ENCODE measurements at places on chromosomes 3 and 15.

DNA sequence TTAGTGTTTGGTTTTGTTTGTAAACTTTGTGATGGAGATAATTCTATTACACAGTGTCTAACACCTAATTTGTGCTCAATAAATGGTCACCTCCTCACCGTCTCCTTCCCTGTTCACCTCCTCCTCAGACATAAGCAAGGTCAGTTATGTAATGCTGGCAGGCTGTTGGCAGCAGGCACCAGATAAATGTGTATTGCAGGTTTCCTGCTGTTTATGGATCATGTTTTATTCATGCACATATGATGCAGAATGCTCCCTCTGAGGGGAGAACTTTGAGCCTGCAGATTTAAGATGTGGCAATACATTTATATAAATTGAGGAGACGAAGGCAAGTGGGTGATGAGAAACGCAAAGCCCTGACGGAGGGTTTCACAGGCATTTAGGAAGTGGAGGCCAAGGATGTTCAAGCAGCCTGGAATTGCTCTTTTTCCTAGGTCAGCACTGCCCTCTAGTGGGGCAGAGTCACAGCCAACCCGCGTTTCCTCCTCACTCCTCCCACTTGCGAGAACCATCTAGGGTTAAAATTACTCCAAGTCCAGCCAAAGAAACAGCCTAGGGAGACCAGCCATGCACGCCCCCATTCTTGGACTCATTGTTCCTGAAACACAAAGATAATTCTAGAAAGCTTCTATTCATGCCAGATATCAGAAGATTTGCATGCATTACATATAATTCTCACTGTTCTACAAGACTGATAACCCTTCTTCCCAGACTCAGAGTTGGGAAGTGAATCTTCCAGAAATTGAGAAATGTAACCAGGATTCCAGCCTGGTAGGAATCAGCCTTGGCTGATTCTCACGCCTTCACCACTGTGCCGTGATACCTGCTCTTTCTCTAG lies 228.7 kb downstream of the SLCO3A1 start:
- peak; percentile 79 for DNase-seq

- DNase-seq = peak; percentile 12
These were observed 7.2 kb upstream of the FBLN2 start for GRCh38 chr3:13541691-13542090.

DNA sequence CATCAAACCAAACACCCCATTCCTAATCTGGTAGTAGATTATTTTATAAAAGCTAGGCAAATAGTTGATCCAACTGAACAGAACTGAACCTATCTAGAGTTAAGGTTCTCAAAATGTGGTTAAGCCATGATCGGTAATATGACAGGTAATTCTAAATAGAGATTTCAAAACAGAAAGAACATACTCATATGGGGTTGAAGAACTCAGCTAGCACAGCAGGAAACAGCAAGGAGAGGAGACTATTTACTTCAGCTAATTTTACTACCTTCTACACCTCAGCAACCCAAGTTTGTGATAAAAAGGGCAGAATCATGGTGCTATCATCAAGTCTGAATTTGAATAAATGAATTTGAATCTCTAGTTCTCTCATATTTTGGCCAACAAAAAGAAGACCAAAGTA lies 11.8 kb downstream of the CD47 start:
- no peak for DNase-seq

DNA sequence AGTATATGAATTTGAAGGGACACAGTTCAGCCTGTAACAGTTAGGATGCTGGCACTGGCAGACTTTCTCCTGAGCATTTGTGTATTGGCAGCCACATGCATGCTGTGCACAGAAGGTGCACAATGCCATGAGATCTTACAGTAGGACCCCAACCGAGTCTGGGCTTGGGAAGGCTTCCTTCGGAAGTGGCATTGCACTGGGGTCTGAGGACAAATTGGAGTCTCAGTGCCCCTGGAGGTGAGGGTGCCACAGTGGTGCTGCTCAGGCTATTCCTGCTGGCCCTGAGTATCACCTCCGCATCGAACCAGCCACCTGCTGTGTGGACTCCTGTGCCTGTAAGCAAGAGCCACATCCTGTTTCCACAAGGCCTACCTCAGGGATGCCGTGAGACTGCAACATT lies 99.5 kb downstream of the DNAJB8 start:
- no peak for DNase-seq

- DNase-seq = peak; percentile 69
These were observed 52.3 kb upstream of the ADAMTS9 start for GRCh38 chr3:64739971-64740631.

- no peak for DNase-seq
These were observed 51.0 kb downstream of the EPHB1 start for GRCh38 chr3:134846084-134846483.

DNA sequence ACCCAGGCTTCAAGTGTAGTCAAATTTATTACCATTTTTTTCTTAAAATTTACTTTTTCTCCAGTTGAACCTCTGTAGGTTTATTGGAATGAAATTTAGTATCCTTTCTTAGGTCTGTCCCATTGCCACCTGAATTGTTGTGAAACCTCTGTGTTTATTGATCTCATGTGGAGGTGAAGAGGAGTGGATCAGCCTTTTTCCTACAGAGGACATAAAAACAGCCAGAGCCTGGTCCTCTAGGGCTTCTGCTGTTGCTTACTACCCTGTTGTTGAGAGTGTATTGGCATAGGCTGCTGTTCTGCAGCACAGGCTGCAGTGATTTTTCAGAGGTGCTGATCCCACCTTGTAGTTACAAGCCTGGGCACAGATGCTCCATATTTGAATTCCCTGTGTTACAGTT lies 44.6 kb downstream of the LRRC28 start:
- DNase-seq = no peak

GRCh38 chr3:151379083-151379734 lies 5.3 kb downstream of the P2RY12 start:
- peak; percentile 48 for DNase-seq

- DNase-seq = no peak
These were observed 116.0 kb downstream of the LIPC start for GRCh38 chr15:58547628-58548307.

GRCh38 chr3:178131801-178132200 lies 404.4 kb upstream of the KCNMB2 start:
- DNase-seq = peak; percentile 76

DNA sequence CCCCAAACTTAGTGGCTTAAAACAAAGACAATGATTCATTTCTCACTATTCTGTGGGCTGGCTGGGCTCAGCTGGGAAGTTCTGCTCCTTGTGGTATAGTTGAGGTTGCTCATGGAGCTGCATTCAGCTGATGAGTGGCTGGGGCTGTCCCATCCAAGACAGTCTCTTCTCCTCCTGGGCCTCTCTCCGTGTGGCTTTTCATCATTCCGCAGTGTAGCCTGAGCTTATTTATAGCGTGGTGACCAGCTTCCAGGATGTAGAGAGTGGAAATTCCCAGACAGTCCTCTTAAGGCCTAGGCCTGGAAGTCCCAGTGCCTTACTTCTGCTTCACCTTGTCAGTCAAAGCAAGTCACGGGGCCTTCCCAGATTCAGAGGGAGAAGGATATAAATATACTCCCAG lies 136.7 kb upstream of the DAZL start:
- DNase-seq = peak; percentile 78

GRCh38 chr3:127783642-127784160 lies 38.6 kb downstream of the MGLL start:
- no peak for DNase-seq

- no peak for DNase-seq
These were observed 82.1 kb upstream of the PRTG start for GRCh38 chr15:55824857-55825613.

- no peak for DNase-seq
These were observed 16.6 kb upstream of the TXNRD3 start for GRCh38 chr3:126671521-126671920.

GRCh38 chr3:158165141-158165655 lies 55.3 kb downstream of the RSRC1 start:
- DNase-seq = no peak

DNA sequence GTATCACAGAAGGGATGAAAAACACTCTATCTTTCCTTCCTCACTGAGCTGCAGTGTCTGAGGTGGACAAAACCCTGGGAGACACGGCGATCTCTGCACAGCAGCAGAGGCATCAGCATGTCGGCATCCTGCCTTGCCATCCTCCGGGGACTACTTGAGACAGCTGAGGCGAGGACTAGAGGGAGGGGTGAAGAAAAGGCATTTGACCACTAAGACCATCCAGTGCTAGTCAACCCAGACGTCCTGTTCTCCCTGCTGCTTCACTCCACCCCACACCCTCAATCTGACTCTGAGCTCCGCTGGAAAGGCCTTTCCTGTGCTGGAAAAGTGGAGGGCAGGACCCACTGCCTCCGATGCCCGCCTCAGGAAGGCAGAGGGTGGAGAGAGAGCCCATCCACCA lies 67.3 kb downstream of the VGLL4 start:
- DNase-seq = no peak

GRCh38 chr3:195385526-195385925 lies 57.3 kb downstream of the ACAP2 start:
- peak; percentile 57 for DNase-seq

- DNase-seq = no peak
These were observed 36.4 kb upstream of the COPB2 start for GRCh38 chr3:139425745-139426400.

- DNase-seq = no peak
These were observed 36.7 kb upstream of the AP4E1 start for GRCh38 chr15:50871832-50872231.

GRCh38 chr3:41653571-41654239 lies 308.2 kb downstream of the ULK4 start:
- DNase-seq = peak; percentile 24
